Left ventricle myocardium inferior (tissue), 1 donor: ENCODE measurements at places on chromosomes 1 and 21. TPM values are rescaled to one million over a fixed set of nuclear protein-coding genes. Genes with fewer than 3 reads are reported as not detected.

- peaks cover 41% of the 10 kb centered on the region for H3K4me1 ChIP-seq
- peak overlapping the region; percentile 17 for H3K4me3 ChIP-seq
- H3K36me3 ChIP-seq = no peaks in the 10 kb centered on the region
- peak overlapping the region; percentile 86 for H3K27ac ChIP-seq
- DNase-seq = peak; percentile 16
Measured at GRCh38 chr1:2134621-2135307, 59.8 kb downstream of the FAAP20 start.

DNA sequence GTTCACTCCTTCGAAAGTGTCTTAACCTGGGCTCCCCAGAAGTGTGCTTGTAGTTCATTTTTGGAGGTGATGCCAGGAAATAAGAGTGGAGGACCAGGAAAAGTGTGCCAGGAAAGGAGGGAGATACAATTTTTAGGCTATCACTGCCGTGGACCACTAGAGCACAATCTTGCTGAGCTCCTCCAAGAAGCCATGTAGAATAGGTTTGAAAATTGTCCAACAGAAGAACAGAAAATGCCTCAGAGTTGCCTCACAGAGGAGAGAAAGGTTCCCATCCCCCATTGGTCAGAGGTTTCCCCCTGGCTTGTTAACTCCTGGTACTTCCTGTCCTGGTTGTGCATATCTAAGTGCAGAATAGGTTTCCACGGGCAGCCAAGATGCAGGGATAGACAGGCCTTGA, 41.6 kb downstream of the CATSPERE start:
- no peak overlapping the region for H3K27ac ChIP-seq
- no peak for DNase-seq
- H3K36me3 ChIP-seq = no peaks in the 10 kb centered on the region
- no peak overlapping the region for H3K4me3 ChIP-seq
- no peaks in the 10 kb centered on the region for H3K4me1 ChIP-seq

The F11R gene
- total RNA-seq = 8.3 TPM

DNA sequence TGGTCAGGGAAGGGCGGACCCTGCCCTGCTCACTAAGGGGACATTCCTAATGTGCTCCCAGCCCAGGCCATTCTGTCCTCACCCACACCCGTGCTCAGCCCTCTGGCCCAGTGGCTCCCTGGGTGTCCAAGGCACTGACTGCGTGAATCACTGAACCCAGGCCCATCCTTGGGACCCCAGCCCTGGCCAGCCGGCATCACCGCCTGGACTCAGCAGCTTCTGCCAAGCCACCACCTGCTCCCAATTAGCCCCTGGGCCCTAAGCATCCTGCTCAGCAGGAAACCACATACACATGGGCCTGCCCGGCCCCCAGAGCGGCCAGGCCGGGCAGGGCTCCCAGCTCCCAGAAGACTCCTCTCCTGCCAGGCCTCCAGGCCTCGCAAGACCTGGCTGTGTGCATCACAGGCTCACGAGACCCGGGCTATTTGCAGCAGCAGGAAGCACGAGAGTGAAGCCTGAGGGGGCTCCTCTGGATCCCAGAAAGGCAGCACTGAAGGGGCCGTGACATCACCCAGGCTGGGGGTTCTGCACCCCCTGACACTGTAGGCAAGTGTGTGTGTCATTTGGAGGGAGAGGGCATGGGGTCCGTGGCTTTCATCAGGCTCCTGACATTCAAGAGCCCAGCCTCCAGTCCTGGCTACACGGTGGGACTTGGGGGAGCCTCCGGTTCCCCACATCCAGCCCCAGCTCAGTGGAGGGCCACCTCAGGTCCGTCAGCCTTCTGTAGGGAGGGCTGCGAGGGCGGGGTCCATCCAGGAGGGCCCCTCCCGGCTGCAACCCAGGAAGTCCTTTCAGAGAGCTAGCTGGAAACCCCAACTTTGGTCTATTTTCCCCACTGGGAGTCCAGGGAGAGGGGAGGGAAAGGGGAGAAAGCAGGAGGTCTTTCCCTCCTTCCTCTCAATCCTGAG, 1.6 kb downstream of the MFAP2 start:
- peak overlapping the region; percentile 65 for H3K4me3 ChIP-seq
- H3K27ac ChIP-seq = peak overlapping the region; percentile 60
- peaks cover 33% of the 10 kb centered on the region for H3K4me1 ChIP-seq
- H3K27me3 ChIP-seq = peaks cover 26% of the 10 kb centered on the region
- no peaks in the 10 kb centered on the region for H3K36me3 ChIP-seq

The HTR6 gene
- not detected for total RNA-seq

DNA sequence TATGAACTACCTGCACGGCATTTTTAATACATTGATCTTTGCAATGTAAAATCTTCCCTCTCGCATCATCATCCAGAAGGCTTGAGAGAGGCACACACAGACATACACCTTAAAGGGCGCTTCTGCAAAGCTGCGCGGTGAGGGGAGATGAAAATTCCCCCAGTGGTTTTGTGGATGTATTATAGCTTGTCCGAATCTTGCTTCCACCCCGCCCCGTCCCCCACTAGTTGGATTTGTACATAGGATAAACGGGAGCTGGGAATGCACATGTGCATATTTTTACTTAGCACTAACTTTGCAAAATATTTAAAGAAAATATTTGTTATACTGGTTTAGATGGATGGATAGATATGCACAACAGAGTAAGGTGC, 542 bp upstream of the ASTN1 start:
- no peak for DNase-seq
- no peaks in the 10 kb centered on the region for H3K36me3 ChIP-seq
- no peak overlapping the region for H3K27ac ChIP-seq
- peak overlapping the region; percentile 62 for H3K4me3 ChIP-seq

DNA sequence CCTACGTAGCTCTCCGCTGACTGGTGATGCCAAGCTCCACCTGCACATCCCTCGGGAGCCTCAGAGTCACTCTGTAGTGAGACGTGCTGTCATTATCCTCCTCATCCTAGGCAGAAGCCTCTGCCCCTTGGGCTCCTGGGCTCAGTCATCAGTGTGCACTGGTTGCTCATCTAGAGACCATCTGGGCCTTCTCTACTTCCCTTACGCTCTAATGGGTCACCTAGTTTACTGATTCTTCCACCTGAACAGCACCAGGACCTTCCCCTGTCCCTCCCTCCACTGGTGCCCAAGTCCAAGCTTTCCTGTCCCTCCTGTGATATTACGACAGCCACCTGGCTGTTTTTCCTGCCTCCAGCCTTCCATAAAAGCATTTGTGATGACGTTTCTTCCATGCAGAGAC, 136.1 kb upstream of the ERRFI1 start:
- peaks cover under 1% of the 10 kb centered on the region for H3K27me3 ChIP-seq
- H3K27ac ChIP-seq = no peak overlapping the region
- no peak for DNase-seq
- H3K4me1 ChIP-seq = no peaks in the 10 kb centered on the region

The PLA2G2C gene
- total RNA-seq = not detected

- no peaks in the 10 kb centered on the region for H3K36me3 ChIP-seq
- no peaks in the 10 kb centered on the region for H3K4me1 ChIP-seq
- H3K27me3 ChIP-seq = peaks cover 6% of the 10 kb centered on the region
- no peak overlapping the region for H3K4me3 ChIP-seq
- DNase-seq = no peak
- no peak overlapping the region for H3K27ac ChIP-seq
Measured at GRCh38 chr1:152735648-152736047, 22.2 kb upstream of the KPRP start.
